ENCODE measurements at places on chromosomes 3 and 15. TPM values are rescaled to one million over a fixed set of nuclear protein-coding genes. Genes with fewer than 3 reads are reported as not detected.

The WNT7A gene
- total RNA-seq = not detected

The BCHE gene
- total RNA-seq = 13.2 TPM

The SPTSSB gene
- 0.38 TPM for total RNA-seq

The GPR156 gene
- total RNA-seq = 0.29 TPM

The GUCA1C gene
- not detected for total RNA-seq

The C3orf20 gene
- 0.10 TPM for total RNA-seq

The CSPG5 gene
- 0.60 TPM for total RNA-seq

The CHCHD6 gene
- total RNA-seq = 7.9 TPM

The FOXL2NB gene
- total RNA-seq = not detected

The SHQ1 gene
- total RNA-seq = 21.8 TPM

The CPN2 gene
- total RNA-seq = not detected

The ADAMTS7 gene
- total RNA-seq = 35.8 TPM

The LNP1 gene
- 2.8 TPM for total RNA-seq

The TMEM62 gene
- 11.1 TPM for total RNA-seq

The RASGRP1 gene
- total RNA-seq = 1.6 TPM

The SLC22A13 gene
- 0.18 TPM for total RNA-seq

The UROC1 gene
- total RNA-seq = not detected

The CPOX gene
- 12.7 TPM for total RNA-seq

The FAM43A gene
- total RNA-seq = 10.4 TPM

The LXN gene
- 5.7 TPM for total RNA-seq

The ITIH1 gene
- total RNA-seq = not detected

The MFGE8 gene
- total RNA-seq = 250 TPM

The UBE3A gene
- 91.5 TPM for total RNA-seq

The U2SURP gene
- 46.8 TPM for total RNA-seq

The TGM5 gene
- not detected for total RNA-seq

The ZBTB47 gene
- 108 TPM for total RNA-seq

The AP3B2 gene
- 0.34 TPM for total RNA-seq

The CHRNA7 gene
- 1.5 TPM for total RNA-seq

The CD96 gene
- 2.9 TPM for total RNA-seq

The GPR62 gene
- not detected for total RNA-seq

The DGKG gene
- 23.4 TPM for total RNA-seq

The DPPA4 gene
- not detected for total RNA-seq

The PCOLCE2 gene
- total RNA-seq = 153 TPM

The SFMBT1 gene
- 16.4 TPM for total RNA-seq

The PLCB2 gene
- 13.5 TPM for total RNA-seq

The ADAMTS9 gene
- total RNA-seq = 28.0 TPM

The DAZL gene
- total RNA-seq = not detected

The ZNF774 gene
- total RNA-seq = 3.7 TPM

The CHRNB4 gene
- not detected for total RNA-seq

The PRR23B gene
- total RNA-seq = not detected

The GPR27 gene
- total RNA-seq = 2.3 TPM

The RNF111 gene
- total RNA-seq = 16.7 TPM

The LINGO1 gene
- 30.5 TPM for total RNA-seq

The NCKIPSD gene
- 19.4 TPM for total RNA-seq

The ZNF662 gene
- 6.3 TPM for total RNA-seq

The DNAJA4 gene
- 171 TPM for total RNA-seq

The MON1A gene
- total RNA-seq = 9.4 TPM

Data from left cardiac atrium (tissue), 4 donors.